Activated CD4-positive, alpha-beta T cell treated with anti-CD3 and anti-CD28 coated beads for 48 hours (primary cell): ENCODE measurements at places on chromosomes 6 and 20.

- no peak for DNase-seq
These were observed 673.6 kb downstream of the CD109 start for GRCh38 chr6:74369556-74369993.

DNA sequence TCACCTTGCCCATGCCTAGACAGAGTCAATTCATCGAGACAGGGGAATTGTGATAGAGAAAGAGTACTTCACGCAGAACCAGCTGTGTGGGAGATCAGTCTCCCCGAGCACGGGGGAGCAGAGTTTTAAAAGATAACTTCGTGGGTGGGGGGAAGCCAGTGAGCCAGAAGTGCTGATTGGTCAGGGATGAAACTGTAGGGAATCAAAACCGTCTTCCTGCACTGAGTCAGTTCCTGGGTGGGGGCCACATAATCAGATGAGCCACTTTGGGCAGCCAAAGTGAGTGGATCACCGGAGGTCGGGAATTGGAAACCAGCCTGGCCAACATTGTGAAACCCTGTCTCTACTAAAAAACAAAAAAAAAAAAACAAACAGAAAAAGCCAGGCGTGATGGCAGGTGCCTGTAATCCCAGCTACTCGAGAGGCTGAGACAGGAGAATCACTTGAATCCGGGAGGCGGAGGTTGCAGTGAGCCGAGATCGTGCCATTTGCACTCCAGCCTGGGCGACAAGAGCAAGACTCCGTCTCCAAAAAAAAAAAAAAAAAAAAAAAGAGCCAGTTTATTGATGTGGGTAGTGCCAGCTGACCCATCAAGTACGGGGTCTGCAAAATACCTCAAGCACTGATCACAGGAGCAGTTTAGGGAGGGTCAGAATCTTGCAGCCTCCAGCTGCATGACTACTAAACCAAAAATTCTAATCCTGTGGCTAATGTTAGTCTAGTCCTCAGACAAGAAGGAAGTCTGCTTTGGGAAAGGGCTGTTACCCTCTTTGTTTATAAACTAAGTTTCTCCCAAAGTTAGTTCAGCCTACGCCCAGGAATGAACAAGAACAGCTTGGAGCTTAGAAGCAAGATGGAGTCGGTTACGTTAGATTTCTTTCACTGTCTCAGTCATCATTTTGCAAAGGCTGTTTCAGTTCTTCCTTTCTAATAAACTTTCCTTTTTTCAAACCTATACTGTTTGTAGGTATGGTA, 3.9 kb upstream of the TRIM39 start:
- peak; percentile 17 for DNase-seq

DNA sequence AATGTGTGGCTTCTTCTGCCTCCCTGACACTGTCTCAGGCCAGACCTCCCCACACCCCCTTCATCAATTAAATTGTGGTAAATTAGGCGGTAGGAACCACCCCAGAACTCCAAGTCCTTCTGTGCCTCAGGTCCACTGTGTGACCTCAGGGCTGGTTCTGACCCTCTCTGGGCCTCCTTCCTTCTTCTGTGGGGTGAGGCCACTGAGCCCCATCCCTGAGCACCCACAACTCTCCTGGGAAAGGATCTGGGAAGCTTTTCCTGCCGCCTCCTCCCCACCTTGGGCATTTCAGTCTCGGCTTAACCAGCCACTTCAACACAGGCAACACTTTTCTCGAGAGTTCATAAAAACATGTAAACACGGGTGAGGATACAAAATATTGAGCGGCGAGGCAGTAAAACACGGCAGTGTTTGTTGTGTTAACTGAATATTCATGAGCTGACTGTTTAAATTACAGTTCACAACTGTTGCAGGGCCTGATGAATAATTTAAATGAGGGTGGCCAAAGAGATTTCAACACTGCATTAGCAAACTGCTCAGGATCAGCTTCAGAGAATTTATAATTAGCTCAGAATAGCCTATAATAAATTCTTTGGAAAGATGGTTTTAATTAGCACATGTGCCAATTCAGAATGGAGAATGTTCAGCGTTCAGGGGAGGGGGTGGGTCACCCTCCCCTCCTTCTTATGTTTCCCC, 112.1 kb downstream of the TOX2 start:
- no peak for DNase-seq

DNA sequence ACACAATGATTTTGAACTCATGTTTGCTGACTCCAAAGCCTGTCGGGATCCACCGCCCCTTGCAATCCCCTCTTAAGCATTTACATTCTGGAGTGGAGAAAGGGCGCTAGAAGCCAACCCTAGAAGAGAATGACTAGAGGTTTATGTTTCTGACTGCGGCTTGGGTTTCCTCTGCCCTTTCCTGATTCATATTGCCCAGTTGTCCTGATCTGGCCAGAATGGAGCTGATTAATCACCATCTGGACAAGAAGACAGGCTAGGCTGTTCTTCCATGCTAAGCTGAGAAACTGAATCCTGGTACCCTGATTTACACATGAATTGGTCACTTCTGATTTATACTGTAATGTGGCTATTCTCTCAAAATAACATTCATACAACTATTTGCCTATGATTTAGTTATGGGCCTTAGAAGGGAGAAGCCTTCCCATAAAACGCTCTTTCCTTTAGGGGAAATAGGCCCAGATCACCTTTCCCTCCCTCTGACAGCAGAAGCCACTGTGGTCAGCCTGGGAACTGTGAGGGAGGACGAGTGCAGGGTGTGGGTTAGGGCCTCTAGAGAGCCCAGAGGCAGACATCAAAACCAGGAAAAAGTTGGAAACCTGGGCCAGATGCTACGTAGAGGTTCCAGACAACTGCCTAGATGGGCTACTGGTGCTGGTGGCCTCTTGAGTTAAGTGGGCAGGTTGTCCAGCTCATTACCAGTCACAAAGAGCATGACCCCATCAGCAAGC, 199.2 kb upstream of the PRDM1 start:
- no peak for DNase-seq

DNA sequence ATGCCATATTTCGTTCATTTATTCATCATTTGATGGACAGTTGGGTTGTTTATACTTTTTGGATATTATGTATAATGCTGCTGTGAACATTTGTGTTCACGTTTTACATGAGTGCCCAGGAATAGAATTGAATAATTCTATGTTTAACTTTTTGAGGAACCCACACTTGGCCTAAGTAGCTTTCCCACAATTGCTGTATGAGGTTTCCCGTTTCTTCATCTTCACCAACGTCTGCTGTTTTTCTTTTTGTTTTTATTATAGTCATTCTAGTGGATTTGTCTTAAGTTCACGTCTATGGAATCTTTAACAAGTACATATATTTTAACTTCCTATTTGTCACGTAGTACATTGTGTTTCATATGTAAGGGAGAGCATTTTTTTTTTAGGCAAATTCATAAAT, 110.3 kb downstream of the JARID2 start:
- no peak for DNase-seq

DNA sequence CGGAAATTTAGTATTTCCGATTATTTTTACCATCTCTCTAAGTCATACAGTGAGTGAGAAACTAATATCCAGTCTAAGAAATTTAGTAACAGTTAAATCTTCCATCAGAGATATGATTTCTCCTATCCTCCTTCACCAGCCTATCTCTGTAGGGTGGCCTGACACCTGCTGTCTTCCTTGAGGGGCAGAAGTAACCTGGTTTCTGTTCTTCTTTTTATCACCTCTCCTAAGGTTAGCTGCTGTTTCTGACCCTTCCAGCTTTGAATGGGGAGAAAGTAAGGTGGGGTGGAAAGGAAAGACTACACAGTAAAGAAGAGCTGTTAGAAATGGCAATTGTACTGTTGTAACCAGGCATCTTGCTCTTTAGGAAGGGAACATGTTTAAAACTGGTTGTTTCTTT, 447.7 kb downstream of the PHF3 start:
- no peak for DNase-seq

GRCh38 chr20:44038681-44039123, 124.0 kb downstream of the TOX2 start:
- no peak for DNase-seq

- DNase-seq, result no peak
These were observed 51.4 kb downstream of the SULF2 start for GRCh38 chr20:47733892-47734291.

DNA sequence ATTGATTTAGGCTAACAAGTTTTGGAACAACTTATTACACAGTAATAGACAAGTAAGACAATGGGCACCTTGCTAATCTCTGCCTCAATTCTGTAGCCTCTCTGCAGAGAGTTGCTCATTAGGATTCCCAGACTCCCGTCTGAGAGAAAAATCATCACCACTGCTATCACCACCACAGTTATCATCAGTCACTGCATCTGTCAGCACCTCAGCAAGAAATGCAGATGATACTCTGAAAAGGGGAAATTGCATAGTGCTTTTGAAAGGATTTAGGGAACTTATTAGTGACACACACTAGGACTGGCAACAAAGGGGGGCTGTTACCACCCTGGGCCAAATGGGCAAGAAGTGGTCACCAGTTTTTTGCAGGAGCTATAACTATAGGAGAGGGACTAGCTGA, 39.9 kb downstream of the FOXA2 start:
- DNase-seq, result no peak

- DNase-seq, result no peak
These were observed 198.0 kb downstream of the SIM1 start for GRCh38 chr6:100266494-100267401.
